ENCODE measurements at places on chromosomes 6 and 20. TPM values are rescaled to one million over a fixed set of nuclear protein-coding genes. Genes with fewer than 3 reads are reported as not detected.

Gene RIPPLY2
- total RNA-seq, result not detected

Gene E2F1
- 4.1 TPM for total RNA-seq

Gene BHLHE23
- total RNA-seq, result not detected

Gene CASS4
- total RNA-seq, result 1.0 TPM

- no peak for DNase-seq
These were observed 98.3 kb downstream of the ELOVL5 start for GRCh38 chr6:53250176-53251032.

GRCh38 chr6:81813305-81813704 lies 60.8 kb upstream of the TENT5A start:
- DNase-seq, result no peak

GRCh38 chr6:40500227-40500626 lies 86.9 kb downstream of the LRFN2 start:
- no peak for DNase-seq

DNA sequence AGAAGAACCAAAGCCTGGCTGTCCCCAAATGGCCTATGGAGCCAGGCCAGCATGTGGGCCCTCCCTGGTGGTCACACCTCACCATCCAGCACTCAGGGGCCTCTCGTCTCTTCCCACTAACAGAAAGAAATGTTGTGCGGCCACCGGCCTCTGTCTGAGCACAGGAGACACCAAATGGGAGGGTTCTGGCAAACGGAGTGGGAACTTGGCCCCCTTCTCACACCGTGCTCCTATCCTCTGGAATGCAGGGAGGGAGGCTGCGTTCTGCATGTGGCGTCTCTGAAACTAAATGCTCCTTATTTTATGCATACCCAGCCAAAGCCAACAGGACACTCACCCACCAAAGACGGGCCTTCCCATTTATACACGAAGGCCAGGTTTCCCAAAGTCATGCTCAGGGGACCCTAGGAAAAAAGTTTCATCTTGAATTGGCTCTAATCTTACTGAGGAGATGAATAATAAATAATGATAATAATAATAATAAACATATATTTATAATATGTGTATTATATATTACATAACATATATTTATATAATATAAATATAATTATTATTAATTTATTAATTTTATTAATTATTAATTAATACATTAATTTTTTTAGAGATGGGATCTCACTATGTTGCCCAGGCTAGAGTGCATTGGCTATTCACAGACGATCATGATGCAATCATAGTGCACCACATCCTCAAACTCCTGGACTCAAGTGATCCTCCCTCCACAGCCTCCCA lies 102.4 kb downstream of the FOXF2 start:
- no peak for DNase-seq

DNA sequence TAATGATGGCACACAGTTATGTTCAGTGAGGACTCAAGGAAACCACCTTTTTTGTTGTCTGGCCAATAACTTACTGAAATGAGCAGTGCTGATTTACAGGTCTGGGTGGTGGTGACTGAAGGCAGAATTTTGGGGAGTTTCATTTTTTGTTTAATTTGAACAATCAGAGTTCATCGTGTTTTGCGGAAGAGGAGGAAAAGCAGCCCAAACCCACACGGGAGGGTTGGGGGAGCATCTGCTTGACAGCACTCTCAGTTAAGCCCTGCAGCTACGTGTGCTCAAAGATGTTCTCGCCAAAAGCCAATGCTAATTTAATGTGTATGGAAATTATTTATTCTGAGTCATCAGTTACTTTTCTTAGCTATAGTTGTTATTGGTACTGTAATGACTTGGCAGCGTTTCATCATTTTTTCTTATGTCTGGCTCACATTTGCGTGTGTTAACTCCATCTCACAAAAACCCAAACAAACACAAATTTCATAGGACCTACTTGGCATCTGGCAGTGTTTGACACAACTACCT lies 89.2 kb downstream of the UST start:
- DNase-seq, result no peak

DNA sequence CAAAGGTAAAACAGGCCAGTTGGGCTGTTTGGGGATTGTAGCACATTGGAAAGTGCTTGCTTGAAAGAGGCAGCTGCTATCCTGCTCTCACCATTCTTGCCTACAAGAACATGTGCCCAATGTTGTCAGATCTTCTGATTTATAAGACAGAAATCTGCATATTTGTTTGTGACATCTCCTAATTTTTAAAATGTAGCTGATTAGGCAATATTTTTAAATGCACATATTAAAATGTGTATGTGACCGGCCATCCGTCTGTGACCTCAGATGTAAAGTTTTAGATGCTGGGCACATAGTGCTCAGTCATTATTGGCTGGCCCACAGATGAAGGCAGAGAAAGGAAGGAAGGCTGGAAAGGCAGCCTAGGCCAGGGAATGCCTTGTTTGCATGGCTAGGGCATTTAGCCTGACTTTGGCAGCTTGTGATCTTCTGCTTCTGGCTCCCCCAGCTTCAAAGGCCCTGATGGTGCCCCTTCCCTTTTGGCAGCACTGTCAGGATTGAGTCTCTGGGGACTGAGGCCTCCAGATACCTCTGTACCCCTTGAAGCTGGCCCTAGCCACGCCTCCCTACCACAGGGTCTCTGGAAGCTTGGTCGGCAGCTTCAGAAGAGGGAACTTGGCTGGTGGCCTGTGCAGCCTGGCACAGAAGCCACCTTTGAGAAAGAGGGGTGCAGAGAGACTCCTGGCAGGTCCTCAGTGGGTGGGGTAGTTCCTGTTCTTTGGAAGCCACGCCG lies 6.4 kb downstream of the SNPH start:
- no peak for DNase-seq

DNA sequence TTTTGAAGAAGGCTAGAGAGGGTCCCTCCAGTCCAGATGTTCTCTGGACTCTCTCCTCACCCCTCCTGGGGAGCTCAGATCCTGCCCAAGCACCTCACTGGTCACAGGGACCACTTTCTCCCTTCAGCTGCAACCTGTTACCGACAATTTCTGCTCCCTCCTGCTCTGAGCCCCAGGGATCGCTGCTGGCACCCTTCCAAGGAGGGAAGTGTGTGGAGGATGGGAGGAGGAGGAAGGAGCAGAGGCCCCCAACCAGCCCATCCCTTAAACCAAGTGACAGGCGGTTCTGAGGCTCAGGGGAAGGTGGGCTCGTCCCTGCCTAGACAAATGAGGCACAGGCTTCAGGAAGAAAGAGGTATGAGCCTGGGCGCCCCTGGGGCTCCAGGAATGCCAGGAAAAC lies 13.9 kb downstream of the PMEPA1 start:
- no peak for DNase-seq

DNA sequence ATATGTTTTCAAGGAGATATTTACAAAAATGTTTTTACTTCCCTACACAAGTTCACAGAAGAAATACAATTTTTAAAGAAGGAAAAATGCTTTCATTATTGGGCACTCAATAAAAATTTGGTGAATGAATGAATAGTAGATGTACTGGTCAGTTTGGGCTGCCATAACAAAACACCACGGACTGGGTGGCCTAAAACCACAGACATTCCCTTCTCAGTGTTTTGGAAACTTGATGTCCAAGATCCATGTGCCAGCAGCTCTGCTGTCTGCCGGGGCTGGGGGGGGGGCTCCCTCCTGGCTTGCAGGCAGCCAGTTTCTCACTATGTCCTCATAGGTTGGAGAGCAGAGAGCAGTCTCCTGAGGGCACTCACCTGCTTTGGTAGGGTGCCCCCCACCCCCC lies 62.0 kb downstream of the FAM120B start:
- no peak for DNase-seq

- DNase-seq, result no peak
These were observed 2.8 kb downstream of the TENT5A start for GRCh38 chr6:81749707-81750106.

- no peak for DNase-seq
These were observed 6.1 kb downstream of the UBE2J1 start for GRCh38 chr6:89346433-89346832.

Measured in mucosa of descending colon (tissue), 3 donors.